Right forelimb (tissue), 1 donor: ENCODE measurements at places on chromosomes 3 and 15.

DNA sequence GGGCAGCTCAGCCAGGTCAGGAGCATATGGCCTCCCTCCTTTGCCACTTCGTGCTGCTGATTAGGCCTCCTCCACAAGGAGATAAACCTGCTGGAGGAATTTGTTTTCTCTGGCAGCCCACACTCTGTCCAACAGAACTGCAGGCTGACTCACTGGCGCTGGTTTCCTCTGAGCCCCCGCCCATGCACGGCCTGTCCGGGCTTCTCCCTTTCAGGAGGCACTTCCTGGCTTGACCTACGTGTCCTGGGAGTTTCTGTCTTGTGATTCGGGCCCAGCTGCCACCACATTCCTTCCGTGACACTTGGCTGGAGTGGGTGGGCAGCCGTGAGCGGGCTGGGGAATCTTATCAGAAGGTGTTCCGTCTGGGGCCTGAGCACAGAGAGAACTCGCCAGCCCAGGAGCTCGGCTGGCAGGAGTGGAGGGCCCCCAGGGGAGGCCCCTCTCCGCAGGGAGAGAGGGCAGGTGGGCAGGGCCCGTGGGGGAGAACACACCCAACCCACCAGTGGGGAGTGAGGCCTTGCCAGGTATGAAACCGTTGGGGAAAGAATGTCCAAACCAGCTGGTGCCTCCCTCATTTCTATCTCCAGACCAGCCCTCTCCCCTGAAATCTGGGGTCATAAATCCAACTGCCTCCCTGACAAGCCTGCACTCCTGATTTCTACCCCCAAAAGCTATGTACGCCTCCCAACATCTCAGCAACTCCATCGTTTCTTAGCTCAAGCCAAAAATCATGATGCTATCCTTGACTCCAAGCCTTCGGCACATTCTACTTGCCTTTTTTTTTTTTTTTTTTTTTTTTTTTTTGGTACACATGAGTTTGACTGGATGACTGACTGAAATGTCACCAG lies 110.6 kb upstream of the MEF2A start:
- DNase-seq = peak; percentile 56

- DNase-seq = no peak
These were observed 32.8 kb downstream of the CDIN1 start for GRCh38 chr15:36612063-36612788.

- no peak for DNase-seq
These were observed 158.7 kb downstream of the GBE1 start for GRCh38 chr3:81602781-81603180.

- DNase-seq = no peak
These were observed 299.5 kb downstream of the IL5RA start for GRCh38 chr3:2810723-2811122.

- DNase-seq = no peak
These were observed 75.2 kb upstream of the ACAD9 start for GRCh38 chr3:128804017-128804810.

GRCh38 chr3:70959506-70960291 lies 623.8 kb downstream of the FOXP1 start:
- no peak for DNase-seq

GRCh38 chr3:34107669-34108068 lies 309.2 kb downstream of the PDCD6IP start:
- no peak for DNase-seq

DNA sequence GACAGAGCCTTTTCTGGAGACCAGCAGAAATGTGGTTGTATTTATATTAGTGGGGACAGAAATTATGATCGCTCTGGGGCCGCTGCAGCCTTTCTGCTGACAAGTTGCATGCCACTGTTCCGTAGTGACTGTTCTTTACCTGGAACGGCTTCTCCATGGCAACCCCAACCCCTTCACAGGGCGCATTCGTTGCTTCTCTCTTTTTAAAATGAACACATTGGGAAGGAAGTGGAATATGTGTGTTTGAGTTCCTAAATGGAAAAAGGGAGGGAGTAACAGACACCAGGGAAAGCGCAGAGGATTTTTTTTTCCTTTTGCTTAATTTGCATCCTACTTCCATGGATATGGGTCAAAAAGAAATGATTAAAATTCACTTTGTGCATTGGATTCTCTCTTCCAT lies 482.0 kb upstream of the SUCLG2 start:
- DNase-seq = no peak

DNA sequence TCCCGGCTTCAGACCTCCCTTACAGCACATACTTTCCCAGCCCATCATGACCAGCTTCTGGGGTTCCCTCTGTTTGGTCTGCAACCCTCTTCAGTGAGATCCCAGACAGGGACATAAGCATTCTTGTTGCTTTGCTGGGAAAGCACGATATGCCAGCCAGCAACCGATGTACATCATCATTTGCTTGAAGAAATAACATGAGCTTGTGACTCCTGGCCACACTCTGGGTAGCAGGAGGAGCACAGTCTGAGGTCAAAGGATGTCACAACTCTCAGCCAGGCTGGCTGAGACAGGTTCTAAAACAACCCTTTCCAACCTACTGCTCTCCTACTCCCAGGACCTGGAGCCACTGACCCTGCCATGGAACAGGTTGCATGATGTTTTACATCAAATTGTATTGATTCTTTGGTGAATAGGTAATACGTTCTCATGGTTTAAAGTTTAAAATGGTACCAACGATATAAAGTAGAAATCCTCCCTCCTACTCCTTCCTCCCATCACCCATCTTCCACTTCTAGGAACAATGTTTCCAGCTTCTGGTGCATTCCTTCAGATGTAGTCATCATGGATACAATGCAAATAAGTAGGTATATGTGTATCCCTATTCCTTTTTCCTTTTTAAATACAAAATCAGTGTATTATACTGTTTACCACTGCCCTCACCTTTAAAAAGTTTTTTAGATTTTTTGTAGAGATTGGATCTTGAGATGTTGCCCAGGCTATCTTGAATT lies 190.3 kb downstream of the OPA1 start:
- no peak for DNase-seq

GRCh38 chr3:59890639-59891038 lies 840.8 kb upstream of the CFAP20DC start:
- no peak for DNase-seq

- no peak for DNase-seq
These were observed 44.2 kb upstream of the TIPARP start for GRCh38 chr3:156630081-156630772.

GRCh38 chr15:90071220-90071807 lies 31.0 kb downstream of the IDH2 start:
- DNase-seq = peak; percentile 84

GRCh38 chr3:133038731-133039375 lies 662 bp downstream of the TMEM108 start:
- peak; percentile 55 for DNase-seq

DNA sequence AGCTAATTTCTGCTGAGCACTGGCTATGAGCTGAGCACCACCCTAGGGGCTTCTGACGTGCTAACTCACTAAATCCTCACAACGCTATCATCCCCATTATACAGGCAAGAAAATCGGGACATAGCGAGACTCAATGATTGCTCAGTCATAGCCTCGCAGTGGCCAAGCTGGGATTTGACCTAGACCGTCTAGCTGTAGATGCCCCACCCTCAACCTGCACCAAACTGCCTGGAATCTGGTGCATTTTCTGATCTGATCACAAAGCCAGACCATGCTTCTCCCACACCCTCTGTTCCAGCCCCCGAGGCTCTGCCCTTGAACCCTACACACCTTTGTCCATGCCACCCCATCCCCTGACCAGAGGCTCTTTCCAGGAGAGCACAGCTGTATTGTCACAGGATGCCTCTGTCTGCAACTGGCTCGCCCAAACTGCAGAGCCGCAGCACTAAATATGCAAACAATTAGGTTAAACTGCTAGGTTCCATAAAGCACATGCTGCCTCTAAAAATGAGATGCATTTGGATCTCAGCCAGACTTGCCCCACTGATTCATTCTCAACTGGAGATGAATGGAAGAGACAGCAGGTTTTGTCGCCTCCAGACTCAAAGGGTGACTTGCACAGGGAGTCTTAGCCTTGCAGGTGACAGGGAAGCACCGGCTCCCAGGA lies 95.2 kb downstream of the NUP210 start:
- DNase-seq = no peak

GRCh38 chr3:64229903-64230302 lies 4.6 kb upstream of the PRICKLE2 start:
- DNase-seq = no peak

- DNase-seq = no peak
These were observed 174.4 kb upstream of the LPP start for GRCh38 chr3:187979564-187979963.

GRCh38 chr15:27027229-27027628 lies 56.2 kb downstream of the GABRG3 start:
- no peak for DNase-seq

- DNase-seq = no peak
These were observed 105.6 kb upstream of the TGFBR2 start for GRCh38 chr3:30500666-30501399.

GRCh38 chr3:143348486-143349327 lies 229.1 kb downstream of the CHST2 start:
- DNase-seq = no peak

GRCh38 chr3:194728986-194729385 lies 43.3 kb downstream of the FAM43A start:
- DNase-seq = no peak

DNA sequence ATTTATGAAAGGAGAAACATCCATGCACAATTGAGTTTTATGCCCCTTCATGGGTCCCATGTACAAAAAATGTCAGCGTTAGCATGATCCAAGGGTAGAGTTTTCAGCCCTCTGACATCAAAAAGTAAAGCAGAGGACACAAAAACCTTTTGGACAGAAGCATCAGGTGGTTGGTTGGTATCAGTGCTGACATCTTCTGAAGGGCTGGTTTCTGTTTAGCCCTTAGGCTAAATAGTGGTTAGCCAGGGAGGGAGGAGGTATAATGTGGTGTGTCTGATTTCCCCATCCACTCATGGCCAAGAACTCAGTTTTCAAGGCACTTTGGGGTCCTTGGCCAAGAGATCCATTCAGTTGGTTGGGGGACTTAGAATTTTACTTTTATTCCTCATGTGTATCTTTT lies 16.5 kb downstream of the CCDC66 start:
- no peak for DNase-seq

- DNase-seq = no peak
These were observed 231.5 kb downstream of the EFHB start for GRCh38 chr3:19702416-19703078.

GRCh38 chr3:75192146-75192616 lies 471.9 kb upstream of the FRG2C start:
- DNase-seq = no peak

DNA sequence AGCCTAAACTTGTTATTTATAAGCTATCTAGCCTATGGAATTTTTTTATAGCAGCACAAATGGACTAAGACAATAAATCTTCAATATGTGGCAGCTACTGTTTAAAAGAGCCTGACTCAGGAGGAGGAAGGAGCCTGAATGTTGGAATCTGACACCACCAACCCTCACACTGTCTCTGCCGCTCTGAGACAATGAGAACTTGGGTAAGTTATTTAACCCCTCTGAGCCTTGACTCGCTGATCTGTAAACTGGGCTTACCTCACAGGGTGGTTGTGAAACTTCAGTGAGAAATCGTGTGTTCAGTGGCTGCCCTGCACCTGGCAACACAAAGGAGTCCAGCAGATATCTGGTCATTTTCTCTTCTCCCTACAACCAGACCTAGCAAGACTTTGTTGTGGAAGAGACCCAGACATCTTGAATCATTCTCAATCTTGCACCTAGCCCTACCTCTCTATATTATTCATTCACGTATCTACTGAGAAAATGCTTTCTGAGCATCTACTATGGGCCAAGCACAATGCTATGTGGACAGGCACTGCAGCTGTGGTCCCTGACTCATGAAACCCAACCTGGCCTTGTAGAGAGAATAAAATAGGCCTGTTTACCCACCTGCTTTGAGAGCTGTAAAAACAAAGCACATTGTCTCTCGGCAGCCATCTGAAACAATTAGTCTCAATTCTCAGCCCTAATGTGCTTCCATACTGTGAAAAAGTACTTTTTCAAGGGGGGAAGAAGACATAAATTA lies 81.9 kb upstream of the SLC25A36 start:
- DNase-seq = no peak

- no peak for DNase-seq
These were observed 367.6 kb upstream of the PLSCR5 start for GRCh38 chr3:146972726-146973125.

DNA sequence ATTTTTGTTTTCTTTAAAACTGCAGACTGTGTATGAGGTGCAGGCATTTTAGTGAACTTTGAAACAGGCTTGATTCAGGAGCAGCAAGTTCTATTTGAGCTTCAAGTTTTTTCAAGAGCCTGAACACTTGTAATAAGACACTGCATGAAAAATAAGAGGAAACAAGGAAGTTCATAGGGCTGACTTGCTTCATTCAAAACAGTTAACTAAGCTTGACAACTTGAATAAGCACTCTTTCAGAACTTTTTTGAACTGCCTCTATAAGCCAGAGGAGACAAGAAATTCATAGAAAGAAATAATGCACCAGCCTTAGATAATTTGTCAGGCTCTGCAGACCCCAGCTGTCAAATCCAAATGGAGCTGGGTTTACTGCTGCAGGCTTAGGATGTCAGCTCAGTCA lies 130.2 kb downstream of the SSR3 start:
- no peak for DNase-seq

- DNase-seq = no peak
These were observed 82.7 kb downstream of the KCNMB2 start for GRCh38 chr3:178618896-178619295.

DNA sequence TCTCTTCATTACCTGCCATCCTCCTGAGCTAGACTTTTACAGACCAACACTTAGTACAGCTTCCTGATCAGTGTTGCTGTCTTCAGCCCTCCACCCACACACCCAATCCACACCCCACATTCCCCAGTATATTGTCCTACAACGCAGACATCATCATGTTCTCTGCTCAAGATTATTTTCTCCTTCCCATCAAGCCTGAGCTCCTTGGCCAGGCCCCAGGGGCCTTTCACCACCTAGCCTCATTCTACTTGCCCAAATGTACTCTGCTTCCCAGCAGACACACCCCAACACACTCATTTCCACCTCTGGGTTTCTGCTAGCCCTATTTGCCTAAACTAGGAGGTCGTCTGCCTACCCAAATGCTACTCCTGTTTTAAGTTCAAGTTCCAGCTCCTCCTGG lies 37.0 kb downstream of the DAPK2 start:
- no peak for DNase-seq

GRCh38 chr3:45011756-45012508 lies 14.2 kb upstream of the CLEC3B start:
- DNase-seq = no peak

DNA sequence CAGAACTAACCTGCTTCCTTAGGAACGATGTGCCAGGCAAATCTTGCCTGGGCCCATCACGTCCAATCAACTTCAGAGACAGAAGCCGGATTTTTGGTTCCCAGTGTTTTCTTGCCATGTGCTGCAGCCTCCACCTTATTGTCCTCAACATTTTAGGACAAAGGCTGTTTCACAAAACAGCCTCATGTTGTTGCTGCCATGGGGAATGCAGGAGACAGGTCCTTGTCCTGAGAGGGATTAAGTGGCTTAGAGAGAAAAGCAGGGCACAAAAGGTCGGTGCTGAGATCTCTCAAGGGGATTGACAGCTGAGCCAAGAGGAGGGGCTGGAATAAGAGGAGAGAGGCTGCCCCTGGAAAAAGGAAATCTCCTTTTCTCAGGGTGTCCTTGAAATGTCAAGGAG lies 11.3 kb upstream of the NMNAT3 start:
- no peak for DNase-seq
